ENCODE measurements at places on chromosomes 1 and 21.
A peak's percentile ranks its signal among the peaks of the same experiment; 100 is the strongest.

DNA sequence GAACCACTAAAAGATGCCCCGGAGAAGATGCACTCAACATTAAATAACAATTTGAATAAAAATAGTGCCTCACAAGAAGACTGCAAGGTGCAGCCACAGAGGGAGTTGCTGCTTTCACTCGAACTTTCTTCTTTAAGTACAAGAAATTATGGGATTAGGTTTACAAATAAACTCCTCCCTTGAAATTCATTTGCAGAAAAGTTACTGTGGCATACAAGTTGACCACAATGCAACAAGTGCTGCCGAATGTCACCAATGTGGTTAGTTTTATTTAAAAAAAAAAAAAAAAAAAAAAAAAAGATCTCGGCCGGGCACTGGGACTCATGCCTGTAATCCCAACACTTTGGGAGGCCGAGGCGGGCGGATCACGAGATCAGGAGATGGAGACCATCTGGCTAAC, 76.8 kb upstream of the RAB4A start:
- no peak for DNase-seq

DNA sequence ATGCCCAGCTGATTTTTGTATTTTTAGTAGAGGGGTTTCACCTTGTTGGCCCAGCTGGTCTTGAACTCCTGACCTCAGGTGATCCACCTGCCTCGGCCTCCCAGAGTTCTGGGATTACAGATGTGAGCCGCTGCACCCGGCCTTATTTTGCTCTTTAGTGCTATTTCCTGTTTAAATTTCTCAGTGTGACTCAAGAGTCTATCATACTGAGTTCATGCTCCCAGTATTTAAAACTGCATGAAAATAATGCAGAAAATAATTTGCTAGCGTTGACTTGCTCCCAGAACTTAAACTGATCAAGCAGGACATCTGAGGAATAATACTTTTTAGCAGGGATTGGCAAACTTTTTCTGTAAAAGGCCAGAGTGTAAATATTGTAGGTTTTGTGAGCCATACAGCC, 86.4 kb upstream of the C1orf21 start:
- no peak for DNase-seq

DNA sequence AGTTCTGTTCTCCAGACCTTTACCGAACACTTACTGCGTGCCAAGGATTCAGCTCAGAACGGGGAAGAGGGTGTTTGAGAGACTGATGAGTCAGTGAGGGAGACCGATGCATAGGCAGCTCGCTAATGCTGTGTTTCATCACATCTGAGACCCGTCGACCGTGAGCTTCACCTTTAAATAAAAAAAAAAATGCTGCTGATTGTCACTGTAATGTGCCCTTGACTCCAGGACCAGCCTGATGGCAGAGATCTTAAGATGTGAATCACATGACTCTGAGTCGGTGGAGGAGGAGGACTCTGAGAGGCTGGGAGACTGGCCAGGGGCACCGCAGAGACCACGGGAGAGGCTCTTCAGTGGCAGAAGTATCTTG, 28.8 kb downstream of the SPSB1 start:
- DNase-seq: no peak

DNA sequence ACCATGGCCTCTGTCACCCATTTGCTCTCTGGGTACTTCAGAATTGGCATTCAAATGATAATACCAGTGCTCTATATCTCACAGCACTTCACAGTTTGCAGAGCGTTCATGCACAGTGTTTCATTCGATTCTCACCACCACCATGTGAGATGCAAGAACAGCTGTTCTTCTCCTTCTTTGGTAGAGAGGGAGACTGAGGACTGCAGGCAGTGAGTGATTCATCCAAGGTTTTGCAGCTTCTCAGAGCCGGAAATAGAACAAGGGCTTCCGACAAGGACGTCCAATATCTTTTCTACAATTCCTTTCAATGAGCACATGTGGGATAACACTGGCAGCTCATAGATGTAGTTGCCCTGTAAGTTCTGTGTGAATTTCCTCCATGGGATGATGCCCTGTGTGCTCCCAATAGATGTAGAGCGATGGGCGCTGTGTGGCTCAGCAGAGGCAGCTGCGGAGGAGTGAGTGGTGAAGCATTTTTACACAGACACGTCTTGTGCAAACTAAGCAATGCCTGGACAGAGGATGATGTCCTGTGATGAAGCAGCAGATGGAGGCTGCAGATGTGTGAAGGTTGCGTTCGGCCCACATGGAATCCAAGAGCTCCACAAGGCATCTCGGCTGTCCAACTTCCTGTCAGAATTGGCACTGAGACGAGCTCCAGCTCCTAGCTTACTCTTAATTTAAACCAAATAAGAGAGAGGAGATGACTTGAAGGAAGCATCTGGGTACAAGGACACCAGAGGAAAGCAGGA, 24.9 kb downstream of the MT1HL1 start:
- no peak for DNase-seq

GRCh38 chr1:32480003-32480402, 15.1 kb downstream of the ZBTB8B start:
- no peak for DNase-seq

DNA sequence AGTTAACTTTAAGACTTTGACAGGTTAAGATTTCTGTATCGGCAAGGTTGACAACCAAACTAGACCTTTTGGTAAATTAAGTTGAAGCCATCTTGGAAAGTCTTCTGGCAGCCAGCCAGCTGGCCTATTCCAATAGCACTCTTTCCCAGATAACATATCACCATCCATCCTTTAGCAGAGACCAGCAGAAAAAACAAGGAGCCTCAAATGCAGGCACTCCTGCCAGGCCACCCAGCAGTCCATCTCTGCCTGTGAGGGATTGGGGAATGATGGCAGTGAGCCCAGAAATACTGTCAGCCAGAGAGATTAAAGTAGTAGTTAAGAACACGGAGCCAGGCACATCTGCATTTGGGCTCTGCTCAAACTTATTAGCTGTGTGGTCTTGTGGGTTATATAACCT, 19.4 kb downstream of the ZBTB40 start:
- no peak for DNase-seq

- DNase-seq: no peak
Observed at GRCh38 chr1:154441241-154441888, 36.2 kb downstream of the IL6R start.

GRCh38 chr1:20440785-20441200, 45.2 kb downstream of the CAMK2N1 start:
- no peak for DNase-seq

DNA sequence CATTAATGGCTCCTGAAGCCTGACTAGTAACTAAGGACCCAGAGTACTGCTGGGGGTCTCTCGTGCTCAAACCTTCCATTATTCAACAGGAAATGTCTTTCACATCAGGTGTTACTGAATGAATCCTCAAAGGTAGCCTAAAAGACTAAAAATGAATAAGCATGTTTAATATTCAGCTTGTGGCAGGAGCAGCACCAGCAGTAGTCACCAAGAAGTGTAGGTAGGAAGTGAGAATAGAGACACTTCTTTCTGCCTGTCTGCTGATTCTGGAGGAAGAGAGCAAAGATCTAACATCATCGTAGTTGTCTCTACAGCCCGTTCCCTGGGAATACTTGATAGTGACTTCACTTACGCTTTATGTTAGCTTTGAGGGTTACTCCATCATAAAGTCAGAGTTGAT, 7.6 kb upstream of the SLC30A1 start:
- no peak for DNase-seq

- DNase-seq: peak; percentile 83
Observed at GRCh38 chr1:40373323-40374283, at the start of gene SMAP2. TSS of gene SMAP2 (plus strand) at chr1:40373727. CDS start at chr1:40374121, 394 bp downstream.

GRCh38 chr1:108533351-108534083, 26.4 kb upstream of the EEIG2 start:
- DNase-seq: no peak

DNA sequence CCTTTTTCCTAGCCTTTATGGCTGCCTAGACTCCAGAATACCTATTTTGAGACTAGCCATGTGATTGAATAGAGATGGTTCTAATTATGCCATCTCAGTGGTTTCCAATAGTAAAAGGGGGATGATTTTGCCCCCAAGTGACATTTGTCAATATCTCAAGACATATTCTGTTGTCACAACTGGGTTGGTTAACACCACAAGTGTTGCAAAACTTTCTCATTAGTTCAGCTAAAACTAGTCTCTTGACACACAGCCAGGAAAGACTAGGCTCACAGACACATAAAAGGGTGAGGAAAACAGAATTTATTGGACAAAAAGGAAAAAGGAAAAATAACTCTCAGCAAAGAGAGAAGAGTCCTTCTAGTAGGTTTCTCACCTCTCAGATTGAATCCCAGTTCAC, 39.9 kb upstream of the GBP5 start:
- no peak for DNase-seq

DNA sequence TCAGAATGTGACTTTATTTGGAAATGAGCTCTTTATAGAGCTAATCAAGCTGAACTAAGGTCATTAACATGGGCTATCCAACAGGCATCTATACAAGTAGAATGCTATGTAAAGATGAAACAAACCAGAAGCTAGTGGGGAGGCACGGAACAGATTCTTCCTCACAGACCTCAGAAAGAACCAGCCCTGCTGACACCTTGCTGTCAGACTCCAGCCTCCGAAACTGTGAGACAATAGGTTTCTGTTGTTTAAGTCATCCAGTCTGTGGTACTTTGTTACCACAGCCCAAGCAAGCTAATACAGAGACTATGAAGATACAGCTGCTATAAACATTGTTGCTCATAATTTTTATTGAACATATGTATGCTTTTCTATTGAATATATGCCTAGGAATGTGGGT, 406.3 kb upstream of the CHRM3 start:
- DNase-seq: no peak

GRCh38 chr1:39509360-39510009, 18.0 kb downstream of the BMP8A start:
- DNase-seq: no peak

DNA sequence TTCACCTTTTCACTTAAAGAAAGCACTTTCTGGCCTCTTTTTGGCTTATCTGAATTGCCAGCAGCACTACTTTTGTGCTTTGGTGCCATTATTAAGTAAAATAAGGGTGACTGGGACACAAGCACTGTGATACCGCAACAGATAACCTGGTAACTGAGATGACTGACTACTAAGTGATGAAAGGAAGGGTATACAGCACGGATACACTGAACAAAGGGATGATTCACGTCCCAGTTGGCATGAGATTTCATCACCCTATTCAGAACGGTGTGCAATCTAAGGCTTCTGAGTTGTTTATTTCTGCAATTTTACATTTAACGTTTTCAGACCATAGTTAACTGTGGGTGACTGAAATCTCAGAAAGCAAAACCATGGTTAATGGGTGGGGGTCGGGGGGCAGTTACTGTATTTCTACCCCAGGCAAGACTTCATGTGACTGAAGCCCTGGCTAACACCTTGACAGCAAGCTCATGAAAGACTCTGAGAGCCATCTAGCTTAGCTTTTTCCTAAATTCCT, 102.8 kb downstream of the CLIC6 start:
- DNase-seq: no peak

GRCh38 chr1:219988387-219988786, 57.9 kb downstream of the EPRS1 start:
- DNase-seq: no peak

GRCh38 chr1:18997508-18997907, 41.0 kb upstream of the IFFO2 start:
- no peak for DNase-seq

GRCh38 chr1:1230656-1231399, 973 bp downstream of the SDF4 start:
- no peak for DNase-seq

- DNase-seq: no peak
Observed at GRCh38 chr1:212413902-212414327, 771 bp downstream of the PACC1 start.

DNA sequence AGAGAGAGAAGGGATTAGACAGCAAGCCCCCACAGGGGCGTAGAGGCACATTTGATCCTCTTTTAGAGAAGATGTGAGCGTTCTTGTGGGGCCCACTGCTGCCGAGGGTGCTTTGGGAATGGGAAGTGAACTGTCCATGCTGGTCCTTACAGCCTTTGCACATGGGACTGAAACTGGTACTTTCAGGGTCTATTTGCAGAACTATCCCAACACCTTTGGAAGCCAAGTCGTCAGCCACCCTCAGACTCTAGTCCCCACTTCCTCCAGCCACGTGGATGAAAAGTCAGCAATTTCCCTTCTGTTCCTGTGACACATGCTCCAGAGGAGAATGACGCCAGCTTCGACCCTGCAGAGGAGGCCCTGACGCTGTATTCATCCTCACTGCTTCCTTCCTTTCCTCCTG, 2.6 kb upstream of the RAB7B start:
- DNase-seq: peak; percentile 38

DNA sequence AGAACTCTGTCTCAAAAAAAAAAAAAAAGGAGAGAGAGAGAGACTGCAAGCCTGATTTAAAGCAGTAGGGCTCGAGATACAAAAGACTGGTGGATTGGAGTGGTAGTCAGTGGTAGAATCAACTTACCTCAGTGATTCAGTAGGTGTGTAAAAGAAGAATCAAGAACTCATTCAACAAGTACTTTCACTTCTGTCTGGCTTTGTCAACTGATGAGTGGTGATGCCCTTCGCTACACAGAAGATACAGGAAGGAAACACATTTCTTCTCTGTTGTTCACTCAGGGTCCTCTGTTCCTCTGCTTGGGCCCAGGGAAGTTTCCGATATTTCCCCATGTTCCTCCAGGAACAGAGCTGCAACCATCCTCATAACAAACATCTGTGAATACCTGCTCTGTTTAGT, 68.6 kb upstream of the COG2 start:
- DNase-seq: no peak

DNA sequence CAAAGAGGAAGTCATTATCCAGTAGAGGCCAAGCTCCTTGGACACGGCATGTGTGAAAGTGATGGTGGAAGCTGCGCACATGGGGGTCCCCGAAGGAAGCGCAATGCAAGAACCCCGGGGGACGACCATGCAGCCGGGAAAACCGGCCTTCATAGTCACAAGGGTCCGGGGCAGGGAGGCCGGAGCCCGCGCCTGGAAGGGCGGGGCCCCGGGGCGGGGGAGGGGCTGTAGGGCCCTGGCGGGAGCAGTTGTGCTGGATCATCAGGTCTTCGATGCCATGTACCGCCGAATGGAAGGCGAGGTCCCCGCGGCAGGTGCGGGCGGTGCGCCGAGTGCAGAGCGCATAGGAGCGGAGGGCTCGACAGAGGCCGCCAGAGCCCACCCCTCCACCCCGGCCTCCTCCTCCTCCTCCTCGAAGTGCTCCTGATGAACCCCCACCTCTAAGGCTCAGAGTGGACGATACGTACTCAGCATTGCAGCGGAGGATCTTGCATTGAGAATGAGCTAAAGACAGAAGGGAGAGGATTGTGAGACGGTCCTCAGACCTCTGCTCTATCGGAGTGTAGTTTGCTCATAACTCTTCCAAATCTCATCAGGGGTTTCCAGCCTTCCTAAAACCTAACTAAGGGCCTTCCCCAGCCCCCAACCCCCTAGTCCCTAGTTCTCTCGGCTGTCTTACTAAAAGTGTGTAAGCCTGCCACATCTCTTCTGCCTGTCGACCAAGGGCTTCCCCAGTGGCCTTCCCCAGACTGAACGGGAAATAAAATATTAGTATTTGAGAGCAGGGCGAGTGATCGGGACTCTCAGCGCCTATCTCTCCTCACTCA, 2.1 kb downstream of the HJV start:
- DNase-seq: no peak

Measured in bone marrow (tissue), 2 donors.